SHP77 (cell line): ENCODE measurements at places on chromosomes 1 and 21.

DNA sequence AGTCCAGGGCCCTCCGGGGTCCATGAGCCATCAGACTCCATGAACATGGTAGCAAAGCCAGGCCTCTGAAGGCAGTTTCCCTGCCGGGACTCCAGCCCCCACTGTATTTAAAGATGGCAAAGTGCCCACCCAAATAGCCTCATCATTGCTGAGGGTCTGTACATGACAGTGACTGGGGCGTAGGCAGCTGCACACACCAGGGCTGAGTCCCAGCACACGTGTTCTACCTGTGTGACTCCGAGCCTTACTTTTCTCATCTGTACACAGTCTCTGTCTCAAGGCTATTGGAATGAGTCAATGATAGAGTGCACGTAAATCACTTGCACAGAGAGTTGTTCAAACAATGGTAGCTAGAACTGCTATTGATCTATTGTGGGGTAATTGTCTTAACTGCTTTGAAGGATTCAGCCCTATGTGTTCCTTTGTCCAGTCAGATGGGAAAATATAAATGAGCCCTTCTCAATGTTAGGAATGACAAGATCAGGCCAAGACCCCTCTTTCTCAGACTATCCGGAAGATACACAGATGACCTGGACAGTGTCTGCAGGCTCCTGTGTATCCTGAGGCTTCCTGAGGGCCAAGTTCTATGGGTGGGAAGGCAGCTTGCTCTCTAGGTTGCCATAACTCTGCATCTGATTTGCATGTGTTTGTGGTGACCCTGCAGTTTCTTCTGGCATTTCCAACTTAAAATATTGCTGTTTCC is 48.9 kb downstream of the RASSF5 start:
- DNase-seq: no peak

GRCh38 chr21:33132054-33132453 is 62.1 kb downstream of the OLIG1 start:
- no peak for DNase-seq

GRCh38 chr1:22676916-22677583 is 24.0 kb downstream of the C1QB start:
- no peak for DNase-seq

DNA sequence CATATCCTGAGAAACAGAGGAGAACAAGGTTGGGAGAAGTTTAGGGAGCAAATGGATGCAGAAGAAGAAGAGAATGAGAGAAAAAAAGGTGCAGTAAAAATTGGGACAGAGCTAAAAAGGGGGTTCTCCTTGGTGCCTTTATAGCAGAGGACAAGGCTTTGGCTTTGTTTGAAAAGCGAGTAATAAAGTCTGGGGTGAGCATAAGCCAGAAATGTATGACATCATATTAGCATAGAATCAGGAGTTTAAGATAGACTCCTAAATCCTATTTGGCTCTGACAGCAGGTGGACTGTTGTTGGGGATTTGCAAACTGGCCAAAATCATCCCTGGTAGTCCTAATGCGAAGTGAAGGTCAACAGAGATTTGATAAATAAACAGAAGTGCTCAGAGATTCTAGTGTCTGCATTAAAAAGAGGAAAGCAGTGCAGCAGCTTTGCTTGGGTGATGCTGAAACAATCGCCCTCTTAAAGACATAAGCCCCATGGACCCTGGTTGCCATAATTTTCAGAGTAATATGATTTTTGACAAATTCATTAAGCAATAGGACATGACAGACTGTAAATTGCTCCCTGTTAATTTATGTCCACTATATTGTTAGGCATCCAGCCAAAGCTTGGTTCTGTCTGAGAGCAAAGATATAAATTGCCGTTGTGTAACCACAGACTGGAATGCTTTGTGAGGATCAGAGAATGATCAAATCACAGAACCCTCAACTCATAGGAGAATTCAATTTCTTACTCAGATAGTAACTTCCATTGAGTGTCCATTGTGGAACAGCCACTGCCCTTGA is 385.0 kb upstream of the NFIA start:
- DNase-seq: peak; percentile 29

GRCh38 chr1:94831641-94832040 is 11.5 kb downstream of the SLC44A3 start:
- no peak for DNase-seq

GRCh38 chr1:53511933-53512806 is 53.0 kb downstream of the DMRTB1 start:
- DNase-seq: no peak

GRCh38 chr1:151811181-151811580 is 6.0 kb upstream of the LINGO4 start:
- DNase-seq: no peak

GRCh38 chr1:180238675-180239074 is 8.6 kb downstream of the LHX4 start:
- DNase-seq: no peak

DNA sequence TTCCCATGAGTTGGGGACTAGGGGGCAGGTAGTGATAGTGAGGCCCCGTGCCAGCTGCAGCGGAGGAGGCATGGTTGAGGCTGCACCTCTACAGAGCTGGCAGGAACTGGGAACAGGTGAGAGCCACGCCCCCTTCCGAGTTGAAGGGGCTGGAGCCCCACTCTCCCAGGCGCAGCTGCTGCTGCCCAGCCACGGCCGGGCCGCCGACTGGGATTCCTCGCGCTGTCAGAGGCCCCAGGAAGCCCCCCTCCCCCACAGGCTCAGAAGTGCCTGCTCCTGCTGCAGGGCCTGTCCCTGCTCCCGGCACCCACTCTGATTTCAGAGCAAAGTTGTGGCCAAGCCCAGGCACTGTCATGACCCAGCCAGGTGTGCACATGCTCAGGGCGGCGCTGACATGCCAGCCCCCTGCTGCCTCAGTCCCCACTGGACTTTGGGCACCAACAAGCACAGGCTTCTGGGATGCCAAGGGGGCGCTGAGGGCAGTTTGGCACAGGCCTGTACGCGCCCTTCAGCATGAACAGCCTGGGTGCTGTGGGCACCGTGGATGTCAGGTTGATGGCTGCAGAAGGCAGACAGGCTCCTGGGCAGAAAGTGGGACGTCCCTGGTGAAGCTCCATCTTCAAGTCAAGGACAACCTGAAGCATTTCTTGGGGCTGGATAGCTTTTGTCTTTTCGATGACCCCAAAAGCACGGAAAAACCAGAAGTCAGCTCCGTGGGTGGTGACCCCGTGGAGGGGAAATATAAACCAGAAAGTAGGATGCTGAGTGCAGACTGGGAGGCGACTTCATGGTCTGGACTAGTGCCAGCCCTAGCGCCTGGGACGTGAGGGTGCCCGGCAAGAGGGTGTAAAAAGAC is 121.5 kb downstream of the SIM2 start:
- DNase-seq: no peak

DNA sequence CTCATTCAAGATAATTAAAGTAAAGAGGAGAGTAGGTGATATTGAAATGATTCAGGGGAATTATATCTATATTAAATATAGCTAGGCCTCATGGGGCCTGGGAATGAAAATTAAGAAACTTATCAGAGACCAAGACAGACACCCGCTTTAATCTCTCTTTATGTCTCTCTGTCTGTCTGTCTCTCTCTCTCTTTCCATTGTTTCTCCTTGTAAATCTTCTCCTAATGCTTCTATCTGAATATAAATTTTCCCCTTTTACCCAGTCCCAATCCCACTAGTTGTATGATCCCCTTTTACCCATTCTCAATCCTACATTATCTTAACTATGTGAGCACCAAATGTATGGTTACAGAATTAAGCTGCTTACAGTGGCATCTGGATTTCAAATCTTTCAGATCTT is 61.2 kb downstream of the RGS5 start:
- DNase-seq: no peak

DNA sequence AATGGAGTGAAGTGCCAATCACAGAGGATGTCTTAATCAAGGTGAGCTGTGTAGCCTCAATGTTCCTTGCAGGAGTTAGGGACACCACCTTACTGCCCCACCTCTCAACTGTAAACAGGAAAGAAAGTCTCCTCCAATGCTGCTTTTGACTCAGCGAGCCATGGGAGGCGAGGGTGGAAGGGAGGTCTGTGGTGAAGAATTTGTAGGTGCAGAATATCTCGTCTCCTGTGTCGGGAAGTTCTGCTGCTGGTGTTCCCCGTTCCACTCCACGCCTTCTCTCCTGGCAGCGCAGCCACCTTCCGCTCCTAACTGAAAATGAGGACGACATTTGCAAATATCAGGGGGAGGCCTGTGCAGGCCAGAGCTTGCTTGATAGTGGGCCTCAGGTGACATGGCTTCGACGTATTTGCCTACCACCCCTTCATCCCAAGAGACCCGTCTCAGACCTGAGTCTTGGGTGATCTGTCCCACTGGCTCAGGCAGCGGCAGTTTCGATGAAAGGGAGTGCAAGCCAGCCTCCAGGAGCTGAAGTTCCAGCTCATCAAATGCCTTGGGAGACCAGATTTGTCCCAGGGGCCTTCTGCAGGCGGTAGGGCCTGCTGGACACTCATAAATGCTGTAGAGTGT is 368.3 kb upstream of the C1orf174 start:
- no peak for DNase-seq

DNA sequence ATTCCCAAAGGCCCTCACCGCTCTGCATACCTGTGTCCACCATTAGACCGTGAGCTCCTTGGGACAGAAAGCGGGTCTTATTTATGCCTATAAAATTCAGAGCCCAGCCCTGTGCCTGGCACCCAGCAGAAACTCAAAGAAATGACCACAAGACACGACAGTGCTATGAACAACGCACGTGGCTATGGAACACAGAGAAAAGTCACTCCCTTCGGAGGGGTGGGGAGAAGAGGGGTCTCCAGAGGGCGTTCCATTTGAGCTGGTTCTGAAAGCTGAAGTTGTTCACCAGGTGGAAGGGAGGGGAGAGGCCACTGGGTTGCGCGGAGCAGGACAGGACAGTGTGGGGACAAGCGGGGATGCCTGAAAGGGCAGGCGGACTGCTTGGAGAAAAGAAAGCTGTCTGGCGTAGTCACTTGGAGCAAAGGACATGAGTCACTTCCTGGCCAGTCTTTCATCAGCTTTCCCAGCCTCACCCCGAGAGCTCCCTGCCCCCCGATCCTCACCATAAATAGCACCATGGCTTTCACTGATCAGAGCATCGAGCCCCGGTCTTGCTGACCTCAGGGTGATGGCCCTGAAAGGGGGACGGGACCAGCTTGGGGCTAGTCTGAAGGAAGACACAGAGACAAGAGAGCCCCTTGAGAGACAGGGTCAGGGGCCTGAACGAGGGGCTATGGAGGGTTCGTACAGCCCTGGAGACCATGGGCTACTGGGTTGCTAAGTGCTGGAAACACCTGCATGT is 28.5 kb downstream of the ECE1 start:
- no peak for DNase-seq

DNA sequence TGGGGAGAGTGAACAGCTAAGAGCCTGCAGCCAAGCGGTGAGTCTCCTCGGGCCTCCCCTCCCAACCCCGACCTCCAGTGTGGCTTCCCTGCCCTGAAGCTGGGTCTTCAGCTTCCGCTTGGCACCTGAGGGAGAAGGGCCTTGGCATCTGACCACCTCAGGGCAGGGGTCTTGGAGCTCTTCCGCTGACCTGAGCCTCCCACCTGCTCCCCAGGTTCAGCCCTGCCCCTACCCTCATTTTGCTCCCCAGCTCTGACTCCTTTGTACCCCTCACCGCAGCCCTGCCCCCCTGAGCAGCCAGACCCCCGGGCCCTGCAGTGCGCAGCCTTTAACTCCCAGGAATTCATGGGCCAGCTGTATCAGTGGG is 4.9 kb downstream of the ADAMTSL4 start:
- DNase-seq: no peak

DNA sequence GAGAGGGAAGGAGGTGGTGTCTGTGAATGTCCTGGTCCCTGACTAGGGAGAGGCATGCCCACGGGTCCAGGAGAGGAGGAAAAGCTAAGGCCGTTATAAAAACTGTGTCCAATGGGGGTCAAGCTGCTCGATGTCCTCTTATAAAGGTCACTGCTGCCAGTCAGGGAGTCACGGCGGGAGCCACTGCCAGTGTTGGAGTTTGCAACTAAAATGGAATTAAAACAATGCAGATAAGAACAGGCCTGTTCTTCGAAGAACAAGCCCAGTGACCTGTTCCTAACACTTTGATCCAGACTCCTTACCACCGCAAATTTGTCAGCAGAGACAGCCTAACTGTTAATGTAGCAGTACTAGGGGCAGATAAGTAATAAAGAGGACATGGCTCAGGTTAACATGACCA is 56.1 kb upstream of the SDC3 start:
- DNase-seq: no peak

DNA sequence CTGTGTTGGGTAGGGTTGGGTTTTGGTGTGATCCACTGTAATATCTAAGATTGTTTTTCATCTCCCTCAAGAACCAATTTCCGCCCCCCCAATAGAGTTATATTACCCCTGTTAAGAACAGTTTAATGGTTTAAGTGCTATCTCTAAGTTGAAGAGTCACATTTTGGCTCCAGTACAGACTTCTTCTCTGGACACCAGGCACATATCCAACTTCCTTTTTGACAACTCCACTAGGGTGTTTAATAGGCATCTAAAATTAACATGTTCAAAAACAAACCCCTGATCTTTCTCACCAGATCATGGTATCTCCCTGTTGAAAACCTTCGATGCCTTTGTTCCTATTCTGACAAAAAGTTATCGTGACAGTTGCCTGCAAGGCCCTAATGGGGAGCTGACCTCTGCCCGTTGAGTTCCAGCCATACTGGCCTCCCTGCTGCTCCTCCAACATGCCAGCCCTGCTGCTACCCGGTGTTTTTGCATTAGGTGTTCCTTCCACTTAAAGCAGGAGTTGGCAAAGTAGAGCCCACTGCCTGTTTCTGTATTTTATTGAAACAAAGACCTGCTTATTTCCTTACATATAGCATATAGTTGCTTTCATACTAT is 18.6 kb downstream of the USP24 start:
- no peak for DNase-seq

GRCh38 chr1:23634840-23635651 is 56.6 kb upstream of the RPL11 start:
- peak; percentile 46 for DNase-seq

- DNase-seq: no peak
Observed at GRCh38 chr1:8631163-8631562, 186.3 kb downstream of the RERE start.

- DNase-seq: no peak
Observed at GRCh38 chr1:172069534-172069933, 228.2 kb downstream of the DNM3 start.

GRCh38 chr1:40633931-40634376 is 31.5 kb downstream of the RIMS3 start:
- no peak for DNase-seq

GRCh38 chr21:34536820-34537219 is 24.8 kb upstream of the KCNE1 start:
- DNase-seq: no peak

DNA sequence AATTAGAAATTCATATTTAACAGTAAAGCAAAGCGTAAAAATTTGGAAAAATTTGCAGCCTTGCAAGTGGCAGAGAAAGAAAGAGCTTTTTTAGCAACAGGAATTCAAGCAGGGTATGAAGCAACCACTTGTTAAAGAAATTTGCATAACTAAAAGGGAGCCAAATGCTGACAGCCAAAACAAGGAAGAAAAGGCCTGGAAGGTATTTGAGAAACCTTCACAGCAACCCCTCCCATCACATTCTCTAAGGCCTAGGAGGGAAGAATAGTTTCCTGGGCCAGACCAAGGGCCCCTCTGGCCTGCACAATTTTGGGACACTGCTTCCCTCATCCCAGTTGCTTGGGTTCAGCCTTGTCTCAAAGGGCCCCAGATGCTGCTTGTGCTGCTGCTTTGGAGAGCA is 672.4 kb upstream of the TMPRSS15 start:
- DNase-seq: no peak
